ENCODE measurements at places on chromosomes 3 and 15.

GRCh38 chr3:98892263-98892662 lies 9.2 kb downstream of the DCBLD2 start:
- no peak for DNase-seq

- no peak for DNase-seq
These were observed 301.7 kb upstream of the MDFIC2 start for GRCh38 chr3:70614111-70614510.

GRCh38 chr3:171904829-171905228 lies 61.7 kb downstream of the TMEM212 start:
- DNase-seq: no peak

DNA sequence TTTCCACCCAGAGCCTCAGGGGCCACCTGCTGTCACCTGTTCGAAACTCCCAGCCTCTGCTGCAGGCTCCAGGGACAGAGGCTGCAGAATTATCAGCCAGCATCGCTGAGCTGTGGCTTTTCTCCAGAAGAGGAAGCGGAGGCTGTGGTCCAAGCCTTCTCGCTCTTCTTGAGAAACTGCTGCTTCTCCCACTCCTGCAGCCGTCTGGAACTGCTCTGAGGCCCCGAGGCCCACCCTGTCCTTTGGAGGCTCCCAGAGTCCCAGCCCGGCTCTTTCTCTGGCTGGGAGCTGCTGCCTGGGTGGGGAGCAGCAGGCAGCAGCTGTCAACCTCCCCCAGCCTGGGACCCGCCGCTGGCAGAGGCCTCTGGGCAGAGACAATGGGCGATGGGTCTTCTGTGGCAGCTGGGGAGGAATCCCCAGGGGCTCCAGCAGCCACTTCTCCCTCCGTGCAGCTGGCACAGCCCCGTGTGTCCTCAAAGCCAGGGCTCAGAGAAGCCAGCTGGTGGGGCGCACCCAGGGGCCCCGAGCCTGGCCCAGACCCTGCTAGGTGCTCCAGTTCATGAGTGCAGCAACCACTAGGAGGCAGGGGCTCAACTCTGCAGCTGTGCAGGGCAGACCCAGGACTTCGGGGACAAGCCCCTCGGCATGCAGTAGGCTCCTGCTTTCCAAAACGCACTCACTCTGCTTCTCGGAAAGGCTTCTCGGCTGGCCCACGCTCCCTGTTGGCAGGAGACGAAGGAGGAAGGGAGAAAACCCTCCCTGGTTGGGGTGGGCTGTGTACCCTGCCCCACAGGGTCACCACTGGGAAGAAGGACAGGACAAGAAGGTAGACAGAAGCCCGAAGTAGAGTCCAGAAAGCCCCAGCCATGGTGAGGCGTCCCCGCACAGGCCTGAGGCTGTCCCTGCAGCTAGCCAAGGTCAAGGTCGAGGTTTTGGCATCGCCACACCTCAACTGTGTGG lies 49.9 kb upstream of the FURIN start:
- no peak for DNase-seq
